ENCODE measurements at places on chromosomes 1 and 21.

GRCh38 chr1:10424034-10424433 is 6.2 kb upstream of the CENPS start:
- DNase-seq: peak; percentile 13

GRCh38 chr1:226806988-226807387 is 63.4 kb upstream of the PSEN2 start:
- no peak for DNase-seq

- no peak for DNase-seq
Measured at GRCh38 chr1:107933736-107934135, 31.2 kb downstream of the VAV3 start.

- DNase-seq: no peak
Measured at GRCh38 chr1:227556288-227556687, 7.1 kb upstream of the ZNF678 start.

DNA sequence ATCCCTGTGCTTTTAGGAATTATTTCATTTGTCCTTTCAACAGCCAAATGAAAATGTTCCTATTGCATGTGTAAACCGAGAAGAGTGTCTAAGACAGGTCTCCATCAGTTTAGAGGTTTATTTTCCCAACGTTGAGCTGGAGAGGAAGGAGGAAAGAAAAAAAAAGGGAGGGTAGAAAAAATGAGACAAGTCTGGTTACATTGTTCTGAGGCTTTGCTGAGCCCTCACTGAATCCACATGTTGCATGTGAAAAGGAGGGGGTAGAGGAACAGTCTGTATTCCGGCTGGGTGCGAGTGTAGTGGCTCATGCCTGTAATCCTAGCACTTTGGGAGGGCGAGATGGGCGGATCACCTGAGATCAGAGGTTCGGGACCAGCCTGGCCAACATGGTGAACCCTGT is 19.2 kb upstream of the PDIK1L start:
- no peak for DNase-seq

- DNase-seq: peak; percentile 72
Measured at GRCh38 chr1:921011-921837, 2.5 kb upstream of the SAMD11 start.

- no peak for DNase-seq
Measured at GRCh38 chr21:16205527-16205926, 475.7 kb downstream of the USP25 start.

DNA sequence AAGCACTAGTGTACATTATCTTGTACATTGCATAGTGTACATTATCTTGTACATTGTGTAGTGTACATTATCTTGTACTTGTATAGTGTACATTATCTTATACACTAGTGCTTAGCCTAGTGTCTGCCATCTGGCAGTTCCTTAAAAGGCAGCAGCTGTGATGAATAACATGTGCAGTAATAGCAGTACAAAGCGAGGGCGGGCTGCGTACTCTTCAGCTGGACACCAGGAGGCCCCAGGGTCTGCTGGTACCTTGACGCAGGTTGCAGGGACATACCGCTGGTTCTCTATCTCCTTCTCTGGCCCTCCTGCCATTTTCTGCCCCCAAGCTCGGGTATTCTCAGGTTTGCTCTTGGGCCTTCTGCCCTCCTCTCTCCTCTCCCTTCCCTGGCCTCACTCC is 149.6 kb downstream of the SEC16B start:
- no peak for DNase-seq

DNA sequence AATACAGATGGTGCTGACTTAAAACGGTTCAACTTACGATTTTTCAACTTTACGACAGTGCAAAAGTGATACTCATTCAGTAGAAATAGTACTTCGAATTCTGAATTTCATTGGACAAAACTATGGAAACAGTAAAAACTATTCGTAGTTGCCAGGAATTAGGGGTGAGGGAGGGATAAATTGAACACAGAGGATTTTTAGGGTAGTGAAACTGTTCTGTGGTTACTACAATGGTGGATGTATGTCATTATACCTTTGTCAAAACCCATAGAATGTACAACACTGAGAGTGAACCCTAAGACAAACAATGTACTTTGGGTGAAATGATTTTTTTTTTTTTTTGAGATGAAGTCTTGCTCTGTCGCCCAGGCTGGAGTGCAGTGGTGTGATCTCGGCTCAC is 7.5 kb downstream of the DDR2 start:
- no peak for DNase-seq

GRCh38 chr1:222079566-222079965 is 337.7 kb upstream of the DUSP10 start:
- no peak for DNase-seq

DNA sequence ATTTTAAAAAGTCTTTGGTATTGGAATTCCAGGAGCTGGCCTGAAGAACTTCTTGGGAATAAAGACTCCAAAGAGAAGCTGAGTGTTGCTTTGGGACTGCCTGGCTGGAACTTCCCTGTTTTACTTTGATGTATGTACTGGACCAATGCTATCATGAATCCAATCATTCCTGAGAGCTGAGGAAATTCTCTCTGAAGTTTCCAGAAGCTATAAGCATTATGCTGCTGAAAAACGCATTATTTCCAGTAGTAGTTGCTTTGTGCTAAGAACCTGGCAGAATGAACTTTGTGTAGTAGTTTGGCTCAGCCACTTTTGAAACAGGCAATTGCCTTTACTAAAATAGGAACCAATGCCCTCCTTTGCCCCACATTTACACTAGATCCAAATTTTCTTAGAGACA is 260.7 kb downstream of the HLX start:
- DNase-seq: no peak

- DNase-seq: no peak
Measured at GRCh38 chr1:98931128-98931835, 73.4 kb downstream of the PLPPR5 start.

- DNase-seq: peak; percentile 51
Measured at GRCh38 chr1:231420959-231421545, 1.0 kb downstream of the EGLN1 start.

- peak; percentile 68 for DNase-seq
Measured at GRCh38 chr1:18820791-18821641, 38.4 kb downstream of the TAS1R2 start.

GRCh38 chr1:237901299-237901934 is 10.7 kb upstream of the ZP4 start:
- no peak for DNase-seq

- peak; percentile 22 for DNase-seq
Measured at GRCh38 chr21:44618504-44618903, 6.6 kb downstream of the KRTAP10-8 start.

- DNase-seq: peak; percentile 70
Measured at GRCh38 chr21:31580866-31581276, 78.6 kb upstream of the SOD1 start.

DNA sequence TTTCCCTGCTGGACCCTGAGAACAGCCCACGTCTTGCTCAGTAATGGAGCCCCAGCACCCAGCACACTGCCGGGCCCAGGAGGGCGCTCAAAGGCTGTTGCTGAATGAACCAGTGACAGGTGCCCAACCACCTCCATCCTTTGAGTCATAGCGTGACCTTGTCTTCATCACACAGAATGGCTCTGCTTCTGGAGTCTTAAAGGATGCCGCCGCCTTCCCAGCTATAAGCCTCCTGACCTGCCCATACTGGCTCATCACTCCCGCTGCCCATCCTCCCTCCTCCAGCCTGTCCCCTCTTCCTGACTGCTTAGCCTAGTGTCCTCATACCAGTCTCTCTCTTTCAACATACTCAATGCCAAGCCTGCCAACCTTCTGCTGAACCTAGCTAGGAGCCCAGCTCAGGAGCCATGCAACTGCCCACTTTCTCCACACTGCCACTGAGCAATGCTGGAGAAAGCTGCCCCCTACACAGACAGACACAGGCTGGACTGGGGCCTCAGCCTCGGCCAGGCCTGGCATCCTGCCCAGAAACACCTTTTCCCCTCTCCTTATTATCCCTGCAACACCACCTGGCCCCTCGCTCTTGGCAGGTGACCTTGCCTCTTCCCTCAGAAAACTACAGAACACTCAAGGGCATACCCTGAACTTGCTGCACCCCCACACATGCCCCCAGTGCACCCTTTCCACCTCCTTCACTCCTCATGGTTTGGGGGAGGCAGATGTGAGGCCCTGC is 14.1 kb downstream of the TTC39A start:
- no peak for DNase-seq

DNA sequence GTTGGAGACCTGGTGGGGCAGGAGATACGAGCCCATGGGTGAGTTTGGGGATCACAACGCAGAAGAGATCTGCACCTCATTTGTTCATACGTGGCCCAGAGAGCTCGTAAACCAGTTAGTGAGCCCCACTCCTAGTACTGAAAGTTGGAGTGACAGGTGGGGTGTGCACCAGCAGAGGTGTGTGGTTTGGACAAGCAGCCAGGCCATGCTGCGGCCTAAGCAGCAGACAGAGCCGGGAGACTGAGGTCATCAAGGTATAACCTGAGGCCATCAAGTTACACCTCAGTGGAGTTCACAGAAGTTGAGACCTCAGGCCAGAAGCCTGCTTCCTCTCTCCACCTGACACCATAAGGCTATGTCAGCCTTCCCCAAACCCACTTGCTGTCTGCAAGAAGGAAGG is 27.6 kb downstream of the KCNJ6 start:
- DNase-seq: no peak

DNA sequence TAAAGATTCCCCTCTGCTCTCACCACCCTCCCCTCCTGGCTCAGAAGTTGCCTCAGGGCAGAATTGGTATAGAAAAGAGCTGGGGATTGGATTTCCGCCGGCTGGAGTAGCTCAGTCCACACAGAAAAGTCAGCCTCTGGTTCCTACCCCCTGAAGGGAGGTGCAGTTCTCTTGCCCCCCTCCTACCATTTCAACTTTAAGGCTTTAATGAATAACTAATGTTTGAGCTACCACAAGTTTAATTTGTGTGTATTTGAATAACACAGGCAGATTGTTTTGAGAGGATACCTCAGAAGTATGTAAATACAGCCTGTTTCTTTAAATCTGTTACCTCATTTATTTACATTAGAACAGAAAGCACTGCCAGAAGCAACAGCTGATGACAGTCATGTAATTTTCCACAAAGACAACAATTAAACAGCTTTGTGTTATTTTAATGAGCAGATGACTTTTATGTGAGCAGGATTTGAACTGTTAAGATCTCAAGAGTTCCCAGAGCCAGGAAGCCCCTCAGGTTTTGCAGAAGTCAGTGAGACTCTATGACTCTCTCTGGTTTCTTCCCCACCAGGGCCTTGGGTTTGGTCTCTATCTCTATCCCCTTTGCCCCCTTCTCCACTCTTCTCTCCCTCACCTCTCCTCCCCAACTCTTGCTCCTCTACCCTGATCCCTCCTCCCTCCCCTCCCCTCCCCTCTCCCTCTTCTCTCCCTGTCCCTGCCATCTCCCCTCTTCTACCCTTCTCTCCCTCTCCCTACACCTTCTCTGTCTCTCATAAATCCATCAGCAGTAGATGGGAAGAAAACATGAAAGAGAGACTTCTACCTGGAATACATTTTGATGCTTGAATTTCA is 26.3 kb downstream of the DUSP10 start:
- no peak for DNase-seq

DNA sequence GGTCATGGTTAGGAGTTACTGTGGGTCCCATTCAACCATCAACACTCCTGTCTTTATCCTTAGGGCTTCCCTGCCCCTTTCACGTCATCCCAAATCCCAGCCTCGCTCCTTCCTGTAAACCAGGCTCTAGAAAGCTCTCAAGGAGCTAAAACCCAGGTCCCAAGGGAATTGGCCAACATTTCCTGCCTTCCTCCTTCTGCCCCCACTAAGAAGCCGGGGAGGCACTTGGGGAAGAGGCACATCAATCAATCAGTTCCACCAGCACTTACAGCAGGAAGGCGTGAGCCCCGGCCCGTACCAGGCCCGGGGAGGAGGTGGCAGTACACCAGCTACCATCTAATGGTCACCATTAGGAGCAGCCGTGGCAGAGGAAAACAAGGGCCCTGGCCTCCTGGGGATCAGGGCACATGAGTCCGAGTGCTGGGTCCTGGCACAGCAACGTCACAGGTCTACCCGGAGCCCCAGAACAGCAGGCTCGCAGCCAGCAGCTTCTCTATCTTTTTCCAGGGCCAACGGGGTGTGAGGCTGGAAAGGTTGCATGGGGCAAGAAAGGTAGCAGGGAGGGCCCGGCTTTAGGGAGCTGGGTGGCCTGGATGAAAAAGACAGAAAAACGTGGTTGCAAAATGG is 108.6 kb downstream of the CASZ1 start:
- DNase-seq: no peak

- DNase-seq: no peak
Measured at GRCh38 chr1:205497351-205497750, 7.1 kb upstream of the CDK18 start.

- no peak for DNase-seq
Measured at GRCh38 chr1:60956520-60956919, 125.8 kb upstream of the NFIA start.

- DNase-seq: no peak
Measured at GRCh38 chr1:202961220-202961880, 3.2 kb upstream of the ADIPOR1 start.

- no peak for DNase-seq
Measured at GRCh38 chr1:232578651-232579195, 51.2 kb downstream of the SIPA1L2 start.

- no peak for DNase-seq
Measured at GRCh38 chr1:116907351-116907750, 2.4 kb upstream of the PTGFRN start.

Data from transverse colon (tissue), 4 donors.